ENCODE measurements at places on chromosomes 4 and X. TPM values are rescaled to one million over a fixed set of nuclear protein-coding genes. Genes with fewer than 3 reads are reported as not detected.

GRCh38 chr4:125517831-125518230 is 203.1 kb downstream of the FAT4 start:
- DNase-seq = no peak

DNA sequence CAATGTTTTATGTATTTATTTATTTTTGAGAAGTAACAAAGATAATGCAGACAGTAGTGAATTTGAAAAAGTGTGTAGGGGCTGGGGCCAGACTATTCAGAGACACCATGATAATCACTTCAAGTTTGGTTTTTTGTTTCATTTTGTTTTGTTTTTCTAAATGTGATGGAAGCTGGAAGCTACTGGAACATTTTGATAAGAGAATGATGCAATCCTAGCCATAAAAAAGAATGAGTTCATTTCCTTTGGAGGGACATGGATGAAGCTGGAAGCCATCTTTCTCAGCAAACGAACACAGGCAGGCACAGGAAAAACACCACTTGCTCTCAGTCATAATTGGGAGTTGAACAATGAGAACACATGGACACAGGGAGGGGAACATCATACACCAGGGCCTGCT is 706.6 kb upstream of the EPHA5 start:
- DNase-seq = no peak

DNA sequence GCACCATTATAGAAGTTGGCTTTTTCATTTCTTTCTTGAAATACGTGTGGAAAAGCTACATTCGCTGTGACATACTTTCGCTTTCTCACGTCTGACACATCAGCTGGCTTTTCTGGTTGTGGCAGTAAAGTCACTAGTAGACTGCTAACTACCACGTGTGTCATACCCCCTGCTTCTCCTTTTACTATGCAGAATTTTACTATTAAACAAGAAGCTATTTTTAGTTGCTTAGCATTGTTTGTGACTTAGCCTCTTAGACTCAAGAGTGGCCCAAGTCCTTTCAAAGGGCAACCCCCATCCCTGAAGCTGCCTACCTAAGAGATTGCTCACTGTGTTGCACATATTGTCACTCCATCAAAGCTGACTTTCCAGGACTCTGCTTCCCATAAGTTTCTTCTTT is 2.1 kb upstream of the IL2 start:
- peak; percentile 59 for DNase-seq

VSIG4 gene
- 0.22 TPM for total RNA-seq

PFKFB1 gene
- 1.6 TPM for total RNA-seq

DNA sequence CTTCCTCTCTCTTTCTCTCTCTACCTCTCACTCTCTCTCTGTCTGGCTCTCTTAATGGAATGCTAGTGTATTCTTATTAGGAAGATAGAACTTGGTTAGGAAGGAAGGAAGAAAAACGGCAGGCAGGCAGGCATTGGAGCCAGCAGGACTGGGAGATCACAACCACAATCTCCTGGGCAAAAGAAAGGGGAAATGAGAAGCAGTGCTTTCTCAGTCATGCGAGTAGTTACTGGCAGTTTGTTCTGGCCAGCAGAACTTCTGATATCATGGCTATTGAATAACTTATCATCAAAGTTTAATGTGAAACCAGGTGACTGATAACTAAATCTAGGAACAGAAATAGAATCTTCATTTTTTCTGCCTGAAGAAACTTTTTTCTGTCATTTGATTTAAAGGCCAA is 60.9 kb upstream of the PAGE1 start:
- DNase-seq = no peak

GRCh38 chr4:188439641-188440311 is 300.5 kb downstream of the TRIML1 start:
- DNase-seq = no peak

DNA sequence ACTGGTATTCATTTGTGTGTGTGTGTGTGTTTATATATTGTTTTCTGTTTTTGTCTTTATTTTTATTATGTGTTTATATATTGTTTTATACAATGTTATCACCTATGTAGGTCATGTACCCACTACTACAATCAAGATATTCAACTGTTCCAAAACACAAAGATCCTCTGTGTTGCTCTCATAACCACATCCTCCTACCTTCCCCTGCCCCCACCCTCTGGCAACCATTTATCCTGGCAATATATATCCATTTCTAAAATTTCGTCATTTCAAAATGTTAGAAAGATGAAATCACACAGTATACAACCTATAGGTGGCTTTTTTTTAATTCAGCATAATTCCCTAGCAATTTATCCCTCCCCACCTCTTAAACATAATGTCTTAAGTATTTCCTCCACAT is 18.8 kb upstream of the RPL34 start:
- DNase-seq = no peak

GRCh38 chr4:3031357-3032082 is 42.8 kb downstream of the HTT-AS start:
- DNase-seq = no peak

GRCh38 chr4:185592845-185593488 is 57.7 kb upstream of the PDLIM3 start:
- DNase-seq = no peak

DNA sequence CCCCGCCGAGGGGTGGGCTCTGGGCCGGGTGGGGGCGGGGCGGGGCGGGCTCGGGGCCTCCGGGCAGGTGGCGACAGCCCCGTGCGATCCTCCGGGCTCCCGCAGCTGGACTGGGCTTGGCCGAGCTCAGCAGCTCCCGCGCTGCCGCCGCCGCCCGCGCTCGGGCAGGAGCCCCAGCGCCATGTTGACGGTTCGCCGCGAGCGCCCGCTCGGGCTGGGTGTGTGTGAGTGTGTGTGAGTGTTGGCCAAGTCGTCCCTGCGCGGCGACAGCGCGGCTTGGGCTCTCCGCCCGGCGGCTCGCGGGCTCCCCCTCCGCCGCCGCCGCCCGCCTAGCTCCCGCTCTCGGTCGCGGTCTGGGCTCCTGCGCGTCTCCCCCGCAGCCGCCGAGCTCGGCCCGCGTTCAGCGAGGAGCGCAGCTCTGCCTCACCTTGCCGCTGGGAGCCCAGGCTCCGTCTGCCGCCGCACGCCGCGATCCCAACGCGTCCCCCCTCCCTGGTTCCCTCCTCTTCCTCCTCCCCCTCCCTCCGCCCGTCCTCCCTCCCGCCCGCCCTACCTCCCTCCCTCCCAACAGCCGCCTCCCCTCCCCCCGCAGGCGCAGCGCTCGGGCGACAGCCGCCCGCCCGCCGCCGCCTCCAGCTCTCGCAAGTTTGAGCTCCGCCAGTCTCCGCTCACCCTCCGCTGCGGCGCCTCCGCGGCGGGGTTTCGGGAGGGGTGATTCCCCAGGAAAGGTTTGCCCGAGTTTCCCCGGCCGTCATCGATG is at the start of gene BCOR:
Gene BCOR, minus strand, starts transcription at position 455 of the 760 bp plus-strand sequence. CDS start 20,029 bp downstream, outside the sequence.
- peak; percentile 79 for DNase-seq

GAGE2A gene
- not detected for total RNA-seq

GRCh38 chrX:39377157-39377556 is 575.9 kb downstream of the MID1IP1 start:
- no peak for DNase-seq

DNA sequence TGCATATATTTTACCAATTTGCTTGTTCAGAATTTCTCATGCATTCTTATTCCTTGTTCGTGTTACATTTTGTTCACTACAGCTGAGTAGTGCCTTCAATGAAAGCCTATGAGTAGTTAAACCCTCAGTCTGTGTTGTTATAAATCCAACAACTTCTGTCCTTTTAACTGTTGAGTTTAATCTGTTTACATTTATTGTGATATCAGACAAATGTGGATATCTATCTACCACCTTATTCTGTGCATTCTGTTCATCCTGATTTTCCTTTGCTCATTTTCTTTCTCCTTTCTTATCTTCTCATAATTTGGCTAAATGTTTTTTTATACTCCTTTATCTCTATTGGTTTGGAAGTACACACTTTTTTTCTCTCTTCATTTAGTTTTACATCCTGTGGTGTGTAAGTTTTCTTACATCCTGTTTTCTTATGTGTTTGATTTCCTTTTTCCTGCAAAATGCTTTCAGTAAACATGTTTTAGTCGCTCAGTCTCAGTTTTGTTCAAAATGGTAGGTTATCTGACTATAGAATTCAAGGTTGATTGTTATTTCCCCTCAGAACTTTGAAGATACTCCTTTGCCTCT is 54.2 kb downstream of the CASP6 start:
- DNase-seq = no peak

DNA sequence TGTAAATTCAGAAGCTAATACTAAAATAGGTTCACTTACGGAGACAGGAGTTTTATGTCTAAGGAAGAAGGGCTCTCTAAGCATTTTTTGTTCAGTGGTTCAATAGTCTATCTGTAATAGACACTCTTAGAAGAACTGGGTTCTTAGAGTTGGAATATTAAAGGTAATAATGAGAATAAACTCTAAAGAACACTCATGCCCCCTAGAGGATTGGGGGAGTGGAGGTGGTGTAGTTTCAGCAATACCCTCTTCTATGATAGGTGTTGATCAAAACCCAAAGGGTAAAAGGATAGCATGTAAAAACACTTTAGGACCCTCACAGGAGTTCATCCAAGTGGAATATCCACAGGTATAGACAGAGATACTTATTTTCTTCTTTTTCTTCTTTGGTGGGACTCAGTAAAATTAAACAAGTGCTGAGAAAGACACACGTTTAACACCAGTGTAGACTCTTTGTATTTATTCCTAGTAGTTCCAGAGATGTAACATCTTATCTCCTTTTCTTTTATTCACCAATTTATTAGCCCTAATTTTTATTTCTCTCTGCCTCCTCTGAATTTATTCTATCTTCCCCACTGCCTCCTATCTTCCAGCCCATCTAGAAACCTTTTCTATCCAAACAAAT is 25.7 kb upstream of the MND1 start:
- no peak for DNase-seq

KCTD8 gene
- total RNA-seq = not detected

- no peak for DNase-seq
These were observed 309.9 kb downstream of the ARAP2 start for GRCh38 chr4:35934320-35934981.

DNA sequence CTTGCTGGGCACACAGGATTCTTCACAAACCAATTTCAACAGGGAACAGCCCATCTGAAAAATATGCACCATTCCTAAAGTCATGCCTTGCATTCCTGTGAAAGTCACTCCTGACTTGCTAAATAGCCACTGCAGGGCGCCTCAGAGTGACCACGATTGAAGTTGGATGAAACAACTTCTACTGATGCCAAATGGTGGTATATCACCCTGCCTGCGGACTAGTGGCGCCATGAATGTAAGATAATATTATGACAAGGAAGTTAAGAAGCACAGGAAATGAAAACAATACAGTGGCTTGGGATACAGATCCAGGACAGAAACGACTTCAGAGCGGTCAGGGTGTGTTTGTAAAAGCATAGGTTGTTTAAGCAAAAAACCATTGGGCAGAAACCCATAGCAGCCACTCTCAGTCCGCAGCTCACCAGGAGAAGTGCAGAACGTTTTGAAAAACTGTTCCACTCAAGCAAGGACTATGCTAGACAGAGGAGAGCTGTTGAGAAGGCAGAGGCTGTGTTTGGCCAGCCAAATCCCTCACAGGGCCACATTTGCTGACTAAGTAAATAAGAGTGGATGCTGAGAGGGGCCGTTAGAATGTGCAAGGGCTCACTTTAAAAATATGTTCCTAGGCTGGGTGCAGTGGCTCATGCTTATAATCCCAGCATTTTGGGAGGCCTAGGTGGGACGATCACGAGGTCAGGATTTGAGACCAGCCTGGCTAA is 250.4 kb downstream of the PTTG2 start:
- DNase-seq = no peak

DNA sequence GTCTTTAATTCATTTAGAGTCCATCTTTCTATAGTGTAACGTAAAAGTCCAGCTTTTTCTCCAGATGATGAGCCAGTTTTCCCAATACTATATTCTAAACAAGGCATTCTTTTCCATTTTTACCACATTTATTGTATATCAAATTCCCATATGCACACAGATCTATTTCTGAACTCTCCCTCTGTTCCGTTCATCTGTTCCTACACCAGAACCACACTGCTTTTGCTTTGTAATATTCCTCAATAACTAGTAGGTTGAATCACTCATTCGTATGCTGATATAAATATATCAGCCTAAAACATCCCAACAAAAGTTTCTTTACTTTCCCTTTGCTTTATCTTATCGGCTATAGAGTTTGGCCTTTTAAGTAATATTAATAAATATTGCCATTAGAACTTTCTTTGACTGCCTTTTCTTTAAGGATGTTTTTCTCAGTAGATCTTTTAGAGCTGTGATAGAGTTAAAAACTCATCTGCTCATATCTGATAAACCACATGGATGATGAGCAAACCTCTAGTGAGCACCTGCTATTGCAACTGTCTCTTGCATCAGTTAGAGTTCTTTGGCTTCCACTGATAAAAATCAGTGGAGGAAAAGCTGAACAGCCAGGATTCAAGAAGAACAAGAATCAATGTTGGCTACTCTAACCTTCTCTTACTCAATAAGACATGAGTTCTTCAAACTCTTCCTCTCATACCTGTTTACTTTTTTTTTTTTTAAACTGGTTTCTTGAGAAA is 13.1 kb upstream of the RPL34 start:
- no peak for DNase-seq

CYTL1 gene
- total RNA-seq = not detected
